ENCODE measurements at places on chromosomes 12 and 14.
A peak's percentile ranks its signal among the peaks of the same experiment; 100 is the strongest.

DNA sequence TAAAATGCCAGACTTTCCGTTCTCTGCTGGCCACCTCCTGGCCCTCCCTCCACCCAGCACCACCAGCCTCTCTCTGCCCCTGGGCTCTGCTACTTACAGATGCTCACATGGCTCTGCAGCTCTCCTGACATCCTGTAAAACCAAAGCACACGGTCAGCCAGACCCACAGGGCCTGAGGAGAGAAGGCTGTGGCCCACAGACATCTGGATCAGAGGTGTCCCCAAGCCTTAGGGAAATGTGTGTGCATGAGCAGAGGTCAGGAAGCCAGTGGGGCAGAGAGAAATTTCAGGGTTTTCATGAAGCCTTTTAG, 11.5 kb downstream of the KRT77 start:
- DNase-seq = no peak

DNA sequence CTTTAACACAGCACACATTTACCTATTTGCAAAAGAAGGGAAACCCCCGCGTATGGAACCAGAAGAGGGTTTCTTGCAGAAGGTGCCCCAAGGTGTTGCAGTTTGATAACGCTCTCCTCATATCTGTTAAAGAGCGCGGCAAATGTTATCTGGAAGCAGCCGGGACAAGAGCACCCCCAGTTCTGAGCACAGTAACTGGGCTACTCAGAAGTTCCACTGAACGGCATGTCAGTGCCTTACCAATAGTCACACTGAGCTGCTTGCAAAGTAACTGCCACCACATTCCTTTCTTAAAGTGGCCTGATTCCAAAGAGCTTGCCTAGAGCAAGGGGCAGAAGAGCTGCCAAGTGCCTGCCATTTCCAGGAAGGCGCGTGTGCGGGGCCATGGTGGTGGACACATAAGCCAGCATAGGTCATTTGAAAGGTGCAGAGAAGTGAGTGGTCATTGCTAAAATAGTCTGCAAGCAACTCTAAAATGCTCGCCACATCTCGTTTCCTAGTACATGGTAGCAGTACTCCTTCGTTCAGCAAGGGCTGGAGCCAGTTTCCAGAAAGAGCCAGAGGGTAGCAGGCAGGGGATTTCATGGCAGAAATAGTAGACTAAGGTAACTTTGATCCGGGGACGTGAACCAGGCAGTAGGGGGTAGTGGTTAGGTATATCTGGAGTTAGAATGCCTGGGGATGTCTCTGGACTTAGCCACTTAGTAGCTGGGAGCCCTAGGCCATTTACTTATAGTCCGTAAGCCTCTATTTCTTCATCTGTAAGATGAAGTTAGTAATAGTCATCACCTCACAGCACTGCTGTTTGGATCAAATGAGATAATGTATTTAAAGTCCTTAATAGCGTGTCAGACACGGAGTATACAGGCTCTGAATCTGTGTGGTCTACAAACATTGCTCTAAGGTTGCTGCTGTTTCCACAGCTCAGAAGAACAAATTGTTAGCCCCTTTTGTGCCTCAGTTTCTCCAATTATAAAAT, 37.6 kb downstream of the SPTB start:
- no peak for DNase-seq

DNA sequence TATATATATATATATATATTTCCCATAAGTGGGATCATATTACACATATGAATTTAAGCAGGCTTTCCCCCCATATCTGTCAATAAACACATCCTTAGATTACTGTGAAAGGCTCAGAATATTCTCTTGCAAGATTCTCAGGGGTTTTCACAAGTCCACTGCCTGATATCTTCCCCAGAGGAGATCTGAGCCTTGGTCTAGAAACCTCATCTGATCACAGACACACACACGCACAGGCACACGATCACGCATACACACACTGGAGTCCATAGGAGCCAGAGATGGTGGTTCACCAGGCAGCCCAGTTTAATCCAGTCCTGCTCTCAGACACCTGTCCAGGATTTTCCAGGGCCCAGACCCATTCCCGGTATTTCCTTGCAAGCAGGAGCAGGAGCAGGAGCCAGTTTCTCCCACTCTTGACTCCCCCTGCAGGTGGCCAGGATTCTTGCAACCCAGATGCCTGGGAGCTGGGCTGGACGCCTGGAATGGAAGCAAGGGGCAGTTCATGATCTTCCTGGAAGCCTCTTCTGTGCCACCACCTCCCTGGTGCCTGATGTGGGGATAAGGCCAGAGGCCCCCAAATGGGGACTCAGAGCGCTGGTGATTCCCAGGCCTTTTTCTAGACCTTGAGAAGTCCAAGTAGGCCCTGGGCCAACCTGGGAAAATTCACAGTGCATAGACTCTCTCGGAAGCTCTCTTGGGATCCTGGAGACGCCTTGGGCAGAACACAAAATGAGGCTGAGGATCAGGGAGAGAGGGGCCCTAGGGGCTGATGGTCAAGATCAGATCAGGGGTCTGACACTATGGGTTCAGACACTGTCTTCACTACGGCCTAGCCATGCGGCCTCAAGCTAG, 16.5 kb upstream of the KRT78 start:
- DNase-seq = no peak

DNA sequence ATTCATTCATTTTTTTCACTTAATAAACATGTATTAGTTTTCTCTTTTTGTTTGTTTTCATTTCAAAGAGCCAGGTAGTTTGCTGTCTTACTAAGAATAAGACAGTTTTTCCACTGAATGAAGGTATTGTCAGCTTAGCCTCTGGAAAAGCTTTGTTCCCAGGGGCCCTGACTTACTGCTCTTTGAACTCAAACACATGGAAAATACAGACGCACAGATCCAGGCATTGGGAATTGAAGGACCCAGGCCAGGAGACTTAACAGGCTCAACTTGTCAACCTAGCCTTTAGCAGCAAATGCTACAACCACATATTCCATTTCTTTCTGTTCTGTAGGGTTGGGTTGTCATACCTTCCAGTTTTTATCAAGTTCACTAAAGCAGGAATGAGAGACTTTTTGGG, 38.5 kb upstream of the SLCO1C1 start:
- DNase-seq = no peak

DNA sequence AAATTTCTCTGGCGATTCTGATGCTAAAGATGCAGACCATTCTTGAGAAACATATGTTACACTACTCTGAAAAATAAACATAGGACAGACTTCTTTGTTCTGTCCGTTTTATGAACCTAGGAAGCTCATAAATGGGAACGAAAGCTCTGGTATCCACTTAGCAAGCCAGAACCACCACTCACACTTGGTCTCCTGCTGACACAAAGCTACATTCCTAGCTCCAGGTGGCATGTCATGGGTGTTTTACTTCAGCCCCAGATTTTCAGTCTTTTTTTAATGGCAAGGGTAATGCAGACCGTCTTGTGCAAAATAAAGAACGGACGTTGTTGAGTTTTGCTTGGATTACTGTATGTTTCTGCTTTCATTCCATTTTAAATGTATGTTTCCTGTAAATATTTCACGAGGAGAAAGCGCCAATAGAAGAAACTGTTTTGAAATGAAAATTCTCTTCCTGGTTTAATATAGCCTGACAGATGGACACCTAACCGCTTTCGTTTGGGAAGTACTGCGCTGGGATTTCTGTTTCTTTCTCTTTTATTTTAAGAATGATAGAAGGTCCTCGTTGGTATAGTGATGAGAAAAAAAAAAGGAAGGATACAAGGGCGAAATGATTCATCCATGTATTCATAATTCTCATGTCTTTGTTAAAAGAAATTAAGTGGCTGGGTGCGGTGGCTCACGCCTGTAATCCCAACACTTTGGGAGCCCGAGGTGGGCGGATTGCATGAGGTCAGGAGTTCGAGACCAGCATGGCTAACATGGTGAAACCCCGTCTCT, 871 bp upstream of the COQ5 start:
- DNase-seq = no peak

DNA sequence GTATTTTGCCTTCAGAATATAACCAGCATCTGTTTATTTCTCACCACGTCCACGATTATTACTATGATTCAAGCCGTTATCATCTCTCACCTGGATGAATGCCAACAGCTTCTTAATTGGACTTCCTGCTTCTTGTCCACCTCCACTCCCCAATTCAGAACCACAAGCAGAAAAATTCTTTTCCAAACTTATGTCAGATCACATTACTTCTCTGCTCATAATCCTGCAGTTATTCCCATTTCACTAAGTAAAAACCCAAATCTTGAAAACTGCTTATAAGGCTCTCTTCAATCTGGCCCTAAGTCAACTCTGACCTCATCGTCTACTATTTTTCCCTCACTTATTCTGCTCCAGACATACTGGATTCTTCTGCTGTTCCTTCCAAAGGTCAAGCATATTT, 2.0 kb downstream of the CRY1 start:
- DNase-seq = no peak

DNA sequence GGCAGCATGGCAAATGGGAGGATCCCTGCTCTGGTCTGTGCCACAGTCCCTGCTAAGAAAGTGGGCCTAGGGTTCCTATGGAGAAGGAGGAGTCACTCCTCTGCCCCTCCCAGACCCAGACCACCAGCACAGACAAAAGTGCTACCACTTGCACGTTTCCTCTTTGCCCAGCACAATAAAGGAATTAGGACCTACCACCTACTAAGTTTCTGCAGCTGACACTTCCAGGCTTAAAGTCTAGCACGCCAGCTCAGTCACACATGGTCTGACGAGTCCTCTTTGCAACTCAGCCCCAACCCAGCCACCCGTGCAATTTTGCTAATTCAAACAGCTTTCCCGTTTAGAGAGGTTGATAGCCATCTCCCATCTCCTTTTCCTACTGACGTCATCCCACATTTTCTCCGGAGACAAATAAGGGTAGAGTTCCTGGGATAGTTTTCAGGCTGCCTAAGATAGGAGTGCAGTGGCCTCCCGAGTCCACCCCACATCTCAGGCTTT, 66.2 kb upstream of the PTGR2 start:
- no peak for DNase-seq

DNA sequence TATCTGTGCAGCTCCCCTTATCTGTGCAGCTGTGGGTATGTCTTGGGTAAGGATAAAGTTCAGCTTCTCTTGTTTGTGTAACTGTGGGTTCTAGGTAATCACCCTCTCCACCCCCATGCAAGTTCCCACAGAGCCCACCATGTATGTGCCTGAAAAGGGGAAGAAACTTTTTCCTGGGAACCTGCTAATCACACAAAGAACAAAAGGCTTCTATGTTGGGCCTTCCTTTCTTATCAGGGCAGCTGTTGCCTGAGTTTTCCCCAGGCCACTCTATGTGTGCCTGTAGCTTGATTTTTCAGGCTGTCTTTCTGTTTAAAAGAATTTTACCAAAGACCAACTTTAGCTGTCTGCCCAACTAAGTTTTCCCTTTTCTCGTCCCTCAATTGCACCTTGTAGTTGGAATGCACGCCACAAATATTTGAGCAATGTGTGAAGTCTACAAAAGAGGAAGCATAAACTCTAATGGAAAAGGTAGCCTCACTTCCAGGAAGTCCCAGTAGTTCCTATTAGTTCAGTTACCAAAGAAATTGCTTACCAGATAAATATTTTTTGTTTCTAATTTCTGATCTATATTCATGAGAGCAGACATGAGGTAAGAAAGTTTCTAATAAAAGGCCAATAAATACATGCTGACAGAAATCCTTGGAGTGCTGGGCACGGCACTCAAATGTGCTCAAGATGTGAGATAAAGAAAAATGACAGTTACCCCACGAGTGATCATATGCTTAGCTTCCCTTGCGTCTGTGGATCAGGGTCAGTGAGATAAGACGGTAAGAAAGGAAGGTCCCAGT, 2.7 kb upstream of the GALC start:
- no peak for DNase-seq

- DNase-seq = no peak
Measured at GRCh38 chr12:30026621-30027234, 243.0 kb upstream of the TMTC1 start.

DNA sequence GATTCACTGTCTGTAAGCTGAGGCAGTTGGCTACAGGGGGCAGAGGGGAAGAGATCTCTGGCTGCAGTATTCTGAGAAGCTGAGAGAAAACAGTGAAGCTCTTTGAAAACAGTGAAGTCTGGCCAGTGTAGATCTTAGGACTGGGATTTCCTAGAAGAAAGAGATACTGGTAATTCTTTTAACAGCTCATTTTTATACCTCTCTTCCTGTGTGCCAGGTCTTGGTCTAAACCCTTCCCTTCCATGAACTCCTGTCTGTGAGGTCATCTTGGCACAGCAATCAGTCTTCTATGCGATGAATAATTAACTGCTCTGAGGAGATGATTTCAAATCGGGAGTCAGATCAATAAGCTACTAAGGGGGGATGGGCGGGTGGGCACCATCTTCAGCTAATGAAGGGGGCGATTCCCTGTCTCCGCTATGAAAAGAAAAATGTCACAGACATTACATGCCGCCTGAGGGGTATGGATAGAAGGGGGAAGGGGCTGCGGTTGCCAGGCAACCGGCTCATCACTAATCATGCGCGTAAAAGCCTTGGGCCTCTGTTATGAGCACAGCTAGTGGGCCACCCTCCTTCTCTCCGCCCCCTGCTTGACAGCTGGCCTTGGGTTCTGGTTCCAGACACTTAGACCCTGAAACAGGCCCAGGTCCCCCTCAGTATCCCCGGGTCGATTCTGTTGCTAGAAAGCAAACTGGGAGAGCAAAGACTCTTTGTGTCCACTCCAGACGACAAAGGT, 75.3 kb upstream of the CEP83 start:
- DNase-seq = no peak

- DNase-seq = no peak
Measured at GRCh38 chr14:100885617-100886016, 17.9 kb downstream of the RTL1 start.

DNA sequence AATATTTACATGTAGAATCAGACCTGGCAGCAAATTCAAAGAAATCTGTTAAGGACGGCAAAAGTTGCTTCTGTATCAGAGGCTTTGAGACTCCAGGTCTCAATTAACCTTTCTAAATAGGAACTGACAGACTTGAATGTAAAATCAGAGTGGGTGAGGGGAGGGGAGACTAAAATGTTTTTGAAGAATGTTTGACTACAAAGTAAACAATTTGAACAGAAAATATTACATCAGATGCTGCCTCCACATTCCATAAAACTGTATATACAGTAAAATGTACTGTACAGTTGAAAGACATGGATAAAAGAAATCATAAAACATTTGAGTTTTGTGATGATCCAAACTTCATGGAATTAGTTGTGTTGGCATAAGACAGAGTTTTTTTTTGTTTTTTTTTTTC, 49.5 kb upstream of the POC1B start:
- DNase-seq = no peak

DNA sequence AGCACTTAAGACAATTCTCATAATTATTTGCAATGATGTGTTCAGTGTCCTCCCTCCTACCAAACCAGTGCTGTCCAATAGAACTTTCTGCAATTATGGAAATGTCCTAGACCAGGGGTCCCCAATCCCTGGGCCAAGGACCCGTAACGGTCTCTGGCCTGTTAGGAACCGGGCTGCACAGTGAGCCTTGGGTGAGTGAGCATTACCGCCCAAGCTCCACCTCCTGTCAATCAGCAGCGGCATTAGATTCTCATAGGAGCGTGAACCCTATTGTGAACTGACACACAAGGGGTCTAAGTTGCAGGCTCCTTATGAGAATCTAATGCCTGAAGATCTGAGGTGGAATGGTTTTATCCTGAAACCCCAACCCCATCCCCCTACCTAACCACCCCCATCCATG, 3.9 kb downstream of the SVOP start:
- DNase-seq = no peak

GRCh38 chr14:90383731-90384542, 12.9 kb upstream of the CALM1 start:
- DNase-seq = peak; percentile 23

All from stimulated activated CD8-positive, alpha-beta memory T cell treated with anti-CD3 and anti-CD28 coated beads, Interleukin-2, amount 100 ng/mL, for 1 hour (primary cell).